ENCODE measurements at places on chromosomes 3 and 15. TPM values are rescaled to one million over a fixed set of nuclear protein-coding genes. Genes with fewer than 3 reads are reported as not detected.

DNA sequence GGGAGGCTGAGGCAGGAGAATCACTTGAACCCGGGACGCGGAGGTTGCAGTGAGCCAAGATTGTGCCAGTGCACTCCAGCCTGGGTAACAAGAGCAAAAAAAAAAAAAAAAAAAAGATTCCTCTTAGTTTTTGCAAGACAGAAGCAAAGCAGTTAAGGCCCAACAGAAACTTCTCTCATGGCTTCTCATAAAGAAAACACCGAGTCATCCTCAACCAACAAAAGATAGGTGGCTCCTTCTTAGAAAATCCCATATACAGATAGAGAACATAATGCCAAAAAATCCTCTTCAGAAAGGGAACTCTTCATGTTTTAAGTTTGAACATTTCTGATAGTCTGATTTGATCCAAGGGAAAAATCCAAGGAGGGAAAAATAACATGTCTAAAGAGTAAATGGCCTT lies 12.5 kb upstream of the SKIL start:
- DNase-seq: no peak

DNA sequence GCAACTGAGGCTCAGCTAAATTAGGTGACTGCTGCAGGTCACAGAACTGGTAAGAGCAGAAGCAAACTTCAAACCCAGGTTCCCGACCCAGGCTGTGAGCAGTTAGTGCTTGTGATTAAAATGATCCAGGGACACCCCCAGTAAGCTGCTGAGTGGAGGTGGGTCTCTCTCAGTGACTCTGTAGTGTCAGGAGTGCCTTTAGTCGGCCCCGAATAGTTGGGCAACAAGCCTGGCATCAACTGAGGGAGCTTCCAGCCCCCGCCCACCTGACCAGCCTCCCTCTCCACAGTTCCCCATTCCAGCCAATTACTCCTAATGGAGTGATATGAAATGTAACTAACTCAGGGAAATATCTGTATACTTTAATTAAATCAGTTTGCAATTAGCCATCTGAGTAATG lies 168.0 kb upstream of the SMAD3 start:
- peak; percentile 37 for DNase-seq

DNA sequence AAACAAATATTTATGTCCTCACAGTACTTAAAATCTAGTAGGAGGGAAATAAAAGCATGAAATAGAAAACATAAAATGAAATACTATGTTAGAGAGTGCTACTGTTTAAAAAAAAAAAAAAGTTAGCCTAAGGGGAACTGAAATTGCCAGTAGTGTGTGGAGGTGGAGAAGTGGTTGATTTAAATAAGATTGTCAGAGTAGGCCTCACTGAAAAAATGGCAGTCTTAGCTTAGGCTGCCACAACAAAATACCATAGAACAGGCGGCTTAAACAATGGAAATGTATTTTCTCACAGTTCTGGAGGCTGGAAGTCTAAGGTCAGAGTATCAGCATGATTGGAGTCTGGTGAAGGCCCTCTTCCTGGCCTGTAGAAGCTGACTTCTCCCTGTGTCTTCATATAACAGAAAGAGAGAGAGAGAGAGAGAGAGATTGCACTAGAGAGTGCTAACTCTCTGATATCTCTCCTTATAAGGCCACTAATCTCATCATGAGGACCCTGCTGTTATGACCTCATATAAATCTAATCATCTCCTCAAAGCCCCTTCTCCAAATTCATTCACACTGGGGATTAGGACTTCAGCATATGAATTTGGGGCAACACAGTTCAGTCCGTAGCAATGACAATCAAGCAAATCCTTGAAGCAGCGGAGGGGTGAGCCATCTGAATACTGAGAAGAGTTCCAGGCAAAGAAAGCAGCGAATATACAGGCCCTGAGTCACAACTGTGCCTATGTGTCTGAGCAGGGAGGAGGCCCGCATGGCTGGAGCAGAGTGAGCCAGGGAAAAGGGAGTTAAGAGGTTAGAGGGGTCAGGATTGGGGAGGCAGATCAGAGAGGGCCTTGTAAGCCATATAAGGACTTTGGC lies 23.6 kb upstream of the LRRC34 start:
- DNase-seq: no peak

DNA sequence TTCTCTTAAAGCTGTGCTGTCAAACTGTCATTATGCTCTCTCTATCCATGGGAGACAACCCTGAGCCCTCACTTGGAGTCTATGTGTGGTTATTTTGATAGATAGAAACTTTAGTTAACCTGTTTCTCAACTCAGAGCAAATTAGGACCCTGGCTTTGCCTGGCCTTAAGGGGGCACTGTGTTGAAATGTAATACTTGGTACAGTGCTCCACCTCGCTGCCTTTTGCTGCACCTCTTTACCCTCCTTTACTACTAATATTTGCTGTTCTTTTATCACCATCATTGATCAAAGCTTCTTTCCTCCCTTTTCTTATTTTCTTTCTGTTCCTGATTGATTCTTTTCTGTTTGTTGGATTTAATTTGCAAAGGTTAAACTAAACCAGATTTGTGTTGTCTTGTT lies 34.3 kb downstream of the STT3B start:
- no peak for DNase-seq

DNA sequence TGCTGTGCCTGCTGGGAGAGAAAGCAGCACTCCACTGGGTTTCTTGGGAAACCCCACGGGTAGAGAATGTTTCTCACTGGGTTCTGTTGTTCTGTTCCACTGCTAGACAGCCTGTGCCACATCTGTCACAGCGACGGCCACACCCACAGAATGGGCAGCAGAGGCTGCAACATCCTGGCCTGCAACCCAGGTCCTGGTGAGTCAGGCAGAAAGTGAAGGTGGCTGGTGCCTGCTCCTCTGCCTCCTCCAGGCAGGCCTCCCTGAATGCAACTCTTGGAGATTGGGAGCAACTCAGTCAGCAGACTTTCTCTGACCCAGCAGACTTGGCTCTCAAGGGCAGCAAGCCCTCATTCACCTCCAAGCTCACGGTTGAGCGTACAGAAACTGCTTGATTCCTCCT lies 13.0 kb downstream of the C3orf18 start:
- DNase-seq: no peak

GRCh38 chr3:133958071-133958805 lies 62.6 kb upstream of the RAB6B start:
- no peak for DNase-seq

- DNase-seq: no peak
Measured at GRCh38 chr15:27094235-27094634, 123.3 kb downstream of the GABRG3 start.

DNA sequence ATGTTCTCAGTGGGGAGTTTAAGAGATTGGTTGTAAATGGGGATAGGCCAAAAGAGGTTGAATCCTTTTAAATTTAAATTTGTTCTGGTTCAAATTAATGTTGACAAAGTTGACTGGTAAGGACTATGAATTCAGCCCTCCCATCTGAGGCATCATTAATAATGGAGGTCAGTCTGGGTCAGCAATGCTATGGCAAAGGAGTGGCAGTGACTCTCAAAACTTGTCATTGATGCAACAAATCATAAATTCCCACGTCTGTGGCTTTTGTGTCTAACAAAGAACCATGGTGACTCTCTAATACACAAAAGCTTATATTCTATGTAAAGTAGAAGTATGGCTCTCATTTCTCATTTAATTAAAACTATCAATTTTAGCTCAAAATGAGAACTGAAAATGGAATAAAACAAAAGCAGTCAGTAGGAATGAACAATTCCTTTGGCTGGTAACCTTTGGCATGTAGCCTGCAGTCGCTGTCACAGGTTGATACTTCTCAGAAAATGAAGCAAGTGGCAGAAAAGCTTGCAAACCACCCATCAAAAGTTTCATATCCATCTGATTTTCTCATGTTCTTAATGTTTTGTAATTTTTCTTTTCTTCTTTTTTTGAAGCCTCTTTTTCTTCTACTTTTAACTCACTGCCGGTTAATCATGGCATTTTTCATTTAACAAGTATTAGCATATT lies 12.2 kb upstream of the ZBED2 start:
- DNase-seq: no peak

- DNase-seq: no peak
Measured at GRCh38 chr15:80105595-80105994, 46.1 kb downstream of the ZFAND6 start.

- DNase-seq: no peak
Measured at GRCh38 chr15:58227706-58228543, 89.7 kb downstream of the AQP9 start.

- DNase-seq: no peak
Measured at GRCh38 chr3:178849199-178849910, 222.3 kb downstream of the ZMAT3 start.

DNA sequence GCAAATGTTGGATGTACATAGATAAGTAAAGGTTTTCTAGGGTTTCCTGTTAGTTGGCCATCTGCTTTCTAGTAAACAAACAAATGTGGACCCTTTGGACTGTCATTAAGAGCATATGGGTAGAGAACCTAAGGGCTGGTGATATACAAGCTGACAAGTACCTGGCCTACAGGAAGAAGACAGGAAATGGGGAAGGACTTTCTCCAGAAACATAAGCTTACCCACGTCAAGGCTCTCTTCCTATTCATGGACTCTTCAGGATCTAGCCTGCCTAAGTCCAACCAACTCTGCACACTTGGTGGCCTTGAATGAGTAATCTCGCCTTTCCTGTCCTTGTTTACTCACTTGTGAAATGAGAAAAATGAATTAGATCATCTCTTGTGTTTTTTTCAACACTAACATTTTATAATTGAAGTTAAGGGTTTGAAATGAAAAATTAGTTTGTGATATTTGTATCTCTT lies 22.2 kb upstream of the GOLIM4 start:
- no peak for DNase-seq

GRCh38 chr3:46214751-46215352 lies 6.7 kb upstream of the CCR1 start:
- DNase-seq: no peak

DNA sequence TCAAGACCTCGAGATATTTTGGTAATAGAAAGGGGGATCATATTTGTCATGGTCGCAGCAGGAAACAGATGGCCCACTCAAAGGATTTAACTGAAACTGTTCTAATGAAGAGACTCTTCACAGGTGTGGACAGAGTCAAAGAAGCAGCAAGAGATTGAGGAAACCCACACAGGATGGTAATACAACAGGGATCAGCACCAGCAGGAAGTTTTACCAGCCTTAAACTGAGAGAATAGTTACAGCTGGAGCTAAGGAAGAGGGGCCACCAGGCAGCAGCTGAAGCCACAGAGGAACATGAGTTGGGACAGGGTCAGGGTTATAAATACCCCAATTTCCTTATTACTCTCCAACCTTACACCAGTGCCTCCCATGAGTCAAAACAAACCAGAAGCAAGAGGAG lies 131.8 kb upstream of the UBE2E2 start:
- no peak for DNase-seq

- no peak for DNase-seq
Measured at GRCh38 chr3:107098864-107099263, 278.4 kb upstream of the CCDC54 start.

GRCh38 chr3:155682426-155683343 lies 62.2 kb downstream of the PLCH1 start:
- DNase-seq: no peak

DNA sequence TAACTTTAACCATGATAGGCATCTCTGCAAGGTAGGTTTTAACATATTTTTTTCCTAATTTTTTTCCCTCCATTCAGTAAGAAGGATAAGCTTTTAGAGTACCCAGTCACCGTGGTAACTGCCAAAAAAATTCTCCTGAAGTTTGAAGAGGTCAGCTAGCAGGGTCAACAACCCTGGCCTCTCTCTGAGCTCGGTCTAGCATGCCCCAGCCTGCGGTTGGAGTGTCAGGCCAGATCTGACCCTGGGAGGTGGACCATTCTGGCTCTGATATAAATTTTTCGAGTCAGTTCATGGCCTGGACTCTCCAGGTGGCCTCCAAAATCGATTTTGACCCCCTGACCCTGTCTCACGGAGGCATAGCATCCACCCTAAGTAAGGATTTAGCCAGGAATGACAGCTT lies 29.7 kb downstream of the SOX2 start:
- DNase-seq: no peak

- DNase-seq: no peak
Measured at GRCh38 chr3:101320475-101320874, at the start of gene IMPG2. IMPG2 (minus strand) TSS chr3:101320575; CDS start chr3:101320372, 203 bp downstream.

DNA sequence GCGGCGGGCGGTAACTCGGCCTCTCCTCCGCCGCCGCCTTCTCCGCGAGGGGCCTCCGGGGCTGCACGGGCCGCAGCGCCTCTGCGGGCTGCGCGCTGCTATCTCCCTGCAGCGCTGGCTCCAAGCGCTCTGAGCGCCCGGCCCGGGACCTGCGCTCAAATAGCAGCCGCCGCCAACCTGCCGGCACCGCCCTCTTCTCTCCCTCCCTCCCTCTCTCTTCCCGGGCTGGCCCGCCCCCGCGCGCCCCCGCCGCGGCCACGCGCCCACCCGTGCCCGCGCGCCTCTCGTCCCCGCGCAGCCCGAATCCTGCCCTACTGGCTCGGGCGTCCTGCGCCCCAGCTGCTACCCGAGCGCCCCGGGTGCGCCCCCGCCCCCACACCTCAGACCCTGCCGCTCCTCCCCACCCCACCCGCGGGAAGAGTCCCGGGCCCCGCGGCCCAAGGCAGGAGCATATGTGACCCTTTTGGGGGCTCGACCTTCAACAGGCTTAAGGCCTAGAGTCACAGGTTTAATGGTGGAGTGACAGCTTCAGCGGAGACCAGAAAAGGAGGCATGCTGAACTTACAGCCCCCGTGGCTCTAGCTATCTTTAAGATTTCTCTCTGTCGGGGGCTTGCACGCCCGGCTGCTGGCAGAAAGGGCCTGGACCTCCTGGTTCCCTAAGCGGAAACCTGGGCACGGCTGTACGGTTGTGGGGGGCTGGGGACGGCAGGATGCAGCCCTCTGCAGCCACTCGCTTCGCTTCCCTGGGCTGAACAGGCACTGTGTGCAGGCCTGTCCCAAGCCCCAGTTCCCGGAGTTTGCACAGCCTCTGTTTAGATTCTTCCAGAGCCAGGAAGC lies at the start of gene CACNA2D2:
Gene CACNA2D2 (minus strand): TSS at position 131 of the 839 bp plus-strand sequence. CDS start 211 bp downstream, outside the sequence.
- no peak for DNase-seq

- no peak for DNase-seq
Measured at GRCh38 chr3:73582535-73582934, 42.2 kb downstream of the PDZRN3 start.

DNA sequence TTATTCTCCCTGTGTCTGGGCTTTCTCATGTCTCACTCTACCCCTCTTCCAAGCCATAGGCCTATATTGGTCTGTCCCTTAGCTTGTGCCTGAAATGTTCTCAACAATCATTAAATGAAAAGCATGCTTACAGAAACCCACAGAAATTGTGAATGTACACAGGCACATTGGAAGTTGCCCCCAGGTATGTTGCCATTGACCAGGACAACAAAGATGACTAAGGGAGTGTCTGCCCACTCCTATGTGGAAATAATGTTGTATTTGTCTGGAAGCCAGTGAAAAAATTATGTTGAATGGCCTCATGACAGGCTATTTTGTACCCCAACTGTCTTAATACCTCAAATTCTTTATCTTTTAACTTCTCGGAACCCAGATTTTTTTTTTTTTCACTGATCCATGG lies 102.0 kb downstream of the TPRG1 start:
- no peak for DNase-seq

- DNase-seq: no peak
Measured at GRCh38 chr3:78140274-78140673, 1100.4 kb downstream of the ROBO2 start.

GPR27 gene
- total RNA-seq: 1.2 TPM

MRPL47 gene
- total RNA-seq: 20.9 TPM

DPPA4 gene
- not detected for total RNA-seq

MME gene
- total RNA-seq: 18.4 TPM

BBX gene
- total RNA-seq: 39.5 TPM

EFCC1 gene
- 3.7 TPM for total RNA-seq

Measured in vagina (tissue), 2 donors.